Immature natural killer cell (primary cell): ENCODE measurements at places on chromosomes 5 and 9.

- DNase-seq = no peak
Observed at GRCh38 chr5:56710826-56711590, 104.3 kb upstream of the MAP3K1 start.

DNA sequence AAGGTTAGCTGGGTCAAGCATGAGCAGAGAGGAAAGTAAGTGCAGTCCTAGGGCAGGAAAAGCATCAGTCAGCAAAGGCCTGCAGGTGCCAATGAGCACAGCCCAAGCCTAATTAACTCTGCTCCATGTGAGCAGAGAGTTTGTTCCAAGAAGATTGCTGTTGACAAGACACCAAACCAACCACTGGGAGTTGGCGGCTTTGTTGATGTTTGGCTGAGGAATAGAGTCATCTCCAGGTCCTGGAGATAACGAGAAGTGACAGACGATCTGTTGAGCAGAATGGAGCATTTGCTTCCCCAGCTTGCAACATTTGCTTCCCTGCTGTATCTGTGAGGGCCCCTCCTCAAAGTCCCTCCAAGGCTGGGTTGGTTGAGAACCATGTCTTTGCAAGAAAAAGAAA, 68.2 kb downstream of the FAM114A2 start:
- no peak for DNase-seq

- no peak for DNase-seq
Observed at GRCh38 chr5:120605325-120606079, 141.4 kb downstream of the PRR16 start.

DNA sequence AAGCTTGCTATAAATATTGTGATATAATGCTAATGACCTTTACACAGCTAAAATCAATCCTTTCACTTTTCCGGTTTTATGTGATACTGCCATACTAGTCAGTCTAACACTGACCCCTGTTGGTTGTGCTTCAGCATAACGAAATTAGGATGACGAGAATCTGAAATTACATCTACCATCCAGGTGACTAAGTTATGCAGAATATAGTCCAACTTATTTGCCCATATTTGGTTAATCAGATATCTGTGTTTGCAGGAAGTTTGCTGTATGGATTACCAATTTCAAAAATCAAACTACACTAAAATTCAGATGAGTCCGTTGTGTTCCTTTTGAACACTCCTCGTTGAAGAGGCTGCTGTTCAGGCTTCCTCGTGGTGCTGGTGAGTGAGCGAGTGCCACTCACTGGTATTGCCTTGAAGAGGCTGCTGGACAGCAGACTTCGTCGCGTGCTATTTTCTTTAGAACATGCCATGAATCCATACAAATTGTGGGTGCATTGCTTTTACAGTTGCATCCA, 32.5 kb downstream of the TENT4A start:
- peak; percentile 42 for DNase-seq

DNA sequence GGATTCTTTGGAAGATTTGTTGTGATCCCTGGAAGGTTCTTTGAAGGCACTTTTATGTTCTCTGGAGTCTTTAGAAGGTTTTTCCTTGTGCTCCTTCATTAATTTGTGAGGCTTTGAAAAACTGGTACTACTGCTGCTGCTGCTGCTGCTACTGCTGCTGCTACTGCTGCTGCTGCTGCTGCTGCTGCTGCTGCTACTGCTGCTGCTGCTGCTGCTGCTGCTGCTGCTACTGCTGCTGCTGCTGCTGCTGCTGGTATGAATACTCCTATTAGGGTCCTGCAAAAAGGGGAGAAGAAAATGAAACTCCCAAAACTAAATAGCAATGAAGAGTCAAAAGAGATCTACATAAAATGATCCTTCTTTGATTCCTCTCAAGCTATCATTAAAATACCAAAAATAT, 208.1 kb downstream of the MLLT3 start:
- no peak for DNase-seq

DNA sequence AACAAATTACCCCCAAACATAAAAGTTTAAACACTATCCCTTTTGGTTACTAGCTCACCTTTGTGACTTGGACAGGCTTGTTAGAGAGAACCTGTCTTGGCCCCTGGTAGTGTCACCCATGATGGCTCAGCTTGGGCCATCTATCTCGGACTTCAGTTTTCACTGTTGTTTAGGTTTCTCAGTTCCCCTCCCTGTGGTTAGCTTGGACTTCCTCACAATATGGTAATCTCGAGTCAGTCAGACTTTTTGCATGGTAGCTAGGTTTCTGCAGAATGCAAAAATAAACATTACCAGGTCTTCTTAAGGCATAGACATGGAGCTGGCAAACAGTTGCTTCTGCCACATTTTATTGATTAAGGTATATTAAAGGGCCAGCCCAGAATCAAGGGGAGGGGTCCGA, 324.3 kb upstream of the RORB start:
- no peak for DNase-seq

GRCh38 chr5:172493906-172494305, 39.6 kb upstream of the SH3PXD2B start:
- DNase-seq = no peak

- no peak for DNase-seq
Observed at GRCh38 chr5:120874081-120874862, 410.2 kb downstream of the PRR16 start.

- no peak for DNase-seq
Observed at GRCh38 chr5:178463321-178464155, 126.7 kb downstream of the COL23A1 start.

GRCh38 chr9:113879911-113880310, 3.8 kb downstream of the ZNF618 start:
- no peak for DNase-seq

DNA sequence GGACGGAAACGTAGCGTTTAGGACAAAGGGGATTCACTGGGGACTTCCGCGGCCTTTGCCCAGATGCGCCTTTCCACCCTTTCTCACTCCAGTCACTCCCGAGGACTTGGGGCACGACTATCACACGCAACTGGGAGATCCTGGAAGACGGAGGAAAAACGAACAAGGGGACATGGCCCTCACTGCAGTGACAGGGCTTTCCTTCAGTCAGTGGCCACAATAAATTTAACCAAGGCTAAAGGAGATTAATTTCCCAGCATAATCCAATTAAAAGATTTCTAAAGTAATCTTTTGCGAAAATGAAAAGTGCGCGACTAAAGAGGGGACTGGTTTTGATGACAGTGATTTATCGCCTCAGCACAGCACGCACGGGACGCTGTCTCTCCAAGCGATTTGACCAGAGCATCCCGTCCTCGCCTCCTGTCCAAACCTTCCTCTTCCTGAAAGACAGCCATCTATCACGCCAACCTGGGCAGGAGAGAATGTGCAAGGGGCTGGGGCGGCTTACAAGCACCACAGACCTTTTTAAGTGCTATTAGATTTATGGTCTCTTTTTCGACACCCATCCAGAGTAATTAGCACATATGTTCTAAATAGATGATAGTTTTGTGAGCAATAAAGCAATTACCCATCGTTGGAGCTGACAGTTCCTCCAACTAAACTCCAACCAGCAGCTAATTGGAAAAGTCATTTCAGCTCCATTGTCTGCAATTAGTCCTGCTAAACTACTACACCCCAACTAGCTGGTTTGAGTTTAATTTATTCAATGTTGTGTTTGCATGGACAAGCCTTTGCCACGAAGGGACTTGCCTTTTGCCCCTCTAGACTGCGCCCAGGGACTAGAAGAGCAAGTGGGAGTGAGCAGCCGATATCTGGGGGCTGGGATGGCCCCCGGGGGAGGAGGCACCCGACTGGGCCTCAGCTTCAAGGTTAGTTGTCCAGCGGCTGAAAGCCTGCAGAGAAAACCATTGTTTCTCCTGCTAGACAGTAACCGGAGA, 7.4 kb downstream of the NR2F1-AS1 start:
- DNase-seq = no peak

- no peak for DNase-seq
Observed at GRCh38 chr5:472076-472655, 29.2 kb downstream of the EXOC3 start.

DNA sequence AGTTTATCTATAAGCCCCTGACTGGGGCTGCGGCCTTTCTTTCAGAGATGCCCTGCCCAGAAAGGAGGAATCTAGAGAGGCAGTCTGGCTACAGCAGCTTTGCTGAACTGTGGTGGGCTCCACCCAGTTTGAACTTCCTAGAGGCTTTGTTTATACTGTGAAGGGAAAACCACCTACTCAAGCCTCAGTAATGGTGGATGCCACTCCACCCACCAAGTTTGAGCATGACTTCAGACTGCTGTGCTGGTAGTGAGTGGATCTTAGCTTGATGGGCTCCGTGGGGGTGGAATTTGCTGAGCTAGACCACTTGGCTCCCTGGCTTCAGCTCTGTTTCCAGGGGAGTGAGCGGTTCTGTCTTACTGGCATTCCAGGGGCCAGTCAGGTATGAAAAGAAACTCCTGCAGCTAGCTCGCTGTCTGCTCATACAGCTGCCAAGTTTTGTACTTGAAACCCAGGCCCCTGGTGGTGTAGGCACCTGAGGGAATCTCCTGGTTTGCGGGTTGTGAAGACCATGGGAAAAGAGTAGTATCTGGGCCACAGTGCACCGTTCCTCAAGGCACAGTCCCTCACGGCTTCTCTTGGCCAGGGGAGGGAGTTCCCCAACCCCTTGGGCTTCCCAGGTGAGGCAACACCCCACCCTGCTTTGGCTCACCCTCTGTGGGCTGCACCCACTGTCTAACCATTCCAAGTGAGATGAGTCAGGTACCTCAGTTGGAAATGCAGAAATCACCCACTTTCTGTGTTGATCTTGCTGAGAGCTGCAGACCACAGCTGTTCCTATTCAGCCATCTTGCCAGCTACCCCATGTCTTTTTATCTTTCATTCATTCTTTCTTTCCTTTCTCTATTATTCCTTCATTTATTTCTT, 211.8 kb upstream of the C9orf72 start:
- no peak for DNase-seq

DNA sequence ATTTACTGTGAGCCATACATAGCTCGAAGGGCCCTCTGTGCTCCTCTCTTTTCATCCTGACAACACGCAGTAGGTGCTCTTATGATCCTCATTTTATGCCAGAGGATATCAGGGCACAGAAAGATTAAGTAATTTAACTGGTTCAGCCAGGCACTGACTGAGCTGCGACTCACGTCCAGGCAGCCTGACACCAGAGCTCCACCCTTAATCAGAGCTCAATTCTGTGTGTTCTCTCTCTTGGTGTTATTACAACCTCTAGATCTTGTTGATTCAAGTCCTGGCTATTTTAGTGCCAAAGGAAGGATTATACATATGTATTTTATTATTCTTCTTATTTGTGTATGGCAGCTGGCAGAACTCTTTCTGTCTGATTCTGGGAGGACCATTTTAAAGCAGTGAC, 59.7 kb downstream of the OSMR start:
- no peak for DNase-seq

DNA sequence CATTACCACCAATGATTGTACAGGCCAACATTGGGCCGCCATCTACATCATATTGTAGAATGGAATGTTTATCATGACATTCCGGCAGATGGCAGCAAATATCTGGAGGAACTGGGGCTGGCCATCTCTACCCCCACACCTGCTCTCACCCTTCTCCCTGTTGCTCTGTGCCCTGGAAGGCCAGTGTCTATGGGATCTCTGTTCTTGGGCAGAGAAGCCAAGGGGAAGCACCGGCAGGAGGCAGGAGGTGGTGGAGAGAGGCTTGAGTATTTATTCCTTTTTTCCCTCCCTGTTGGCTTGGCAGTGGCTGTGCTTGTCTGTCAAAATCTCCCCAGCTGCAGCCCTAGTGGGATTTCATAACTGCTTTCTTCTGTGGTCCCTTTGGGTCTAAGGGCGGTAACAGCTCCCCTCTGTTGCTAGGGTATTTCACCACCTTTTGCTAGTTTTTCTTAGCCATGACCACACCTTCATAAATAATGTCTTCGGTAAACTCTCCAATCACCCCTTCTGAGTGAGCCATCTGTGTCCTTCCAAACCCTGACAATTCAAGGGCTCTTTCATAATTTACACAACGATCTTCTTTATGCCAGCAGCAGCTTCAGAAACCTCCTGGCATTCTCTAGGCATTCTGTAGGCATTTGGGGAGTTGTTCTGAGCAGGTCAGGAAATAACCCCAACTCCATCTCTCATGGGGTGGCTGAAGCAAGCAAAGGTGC, 225.8 kb downstream of the MELK start:
- DNase-seq = no peak

- peak; percentile 55 for DNase-seq
Observed at GRCh38 chr9:19174127-19174912, 47.0 kb upstream of the PLIN2 start.

DNA sequence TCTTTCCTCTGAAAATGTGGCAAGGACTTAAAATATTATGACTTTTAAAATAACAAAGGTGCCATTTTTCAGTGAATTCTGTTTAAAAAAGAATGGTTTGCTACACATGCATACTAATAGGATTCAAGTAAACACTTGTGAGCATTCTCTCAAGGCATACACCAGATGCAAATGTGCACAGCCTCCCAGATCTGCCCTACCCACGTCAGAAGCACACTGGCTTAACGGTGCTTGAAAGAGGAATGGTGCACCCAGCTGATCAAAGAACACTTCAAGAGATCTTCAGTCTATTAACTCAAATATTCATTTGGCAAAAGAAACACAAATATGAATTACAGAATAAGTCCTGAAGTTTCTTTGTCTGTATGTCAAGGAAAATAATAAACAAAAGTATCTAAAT, 15.8 kb downstream of the GABRB2 start:
- DNase-seq = no peak

GRCh38 chr5:111954516-111955395, 197.8 kb upstream of the NREP start:
- DNase-seq = no peak

GRCh38 chr5:174065528-174066197, 20.2 kb downstream of the NSG2 start:
- DNase-seq = no peak

DNA sequence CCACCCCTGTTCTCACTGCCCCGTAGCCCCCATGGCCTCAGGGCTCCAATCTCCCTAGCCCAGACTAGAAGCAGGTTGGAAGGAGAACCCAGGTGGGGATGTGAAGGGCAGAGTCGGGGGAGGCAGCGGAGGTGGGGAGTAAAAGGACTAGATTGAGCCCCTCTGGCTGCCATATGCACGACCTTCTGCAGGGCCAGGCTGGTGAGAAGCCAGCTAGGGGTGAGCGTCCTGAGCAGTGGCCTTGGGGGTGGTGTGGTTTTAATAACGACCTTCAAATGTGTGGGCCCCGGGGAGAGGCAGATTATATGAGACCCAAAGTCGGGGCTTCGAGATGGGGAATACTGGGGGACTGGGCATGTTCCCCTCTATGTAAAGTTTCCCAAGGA, 139.5 kb downstream of the C9orf50 start:
- no peak for DNase-seq

DNA sequence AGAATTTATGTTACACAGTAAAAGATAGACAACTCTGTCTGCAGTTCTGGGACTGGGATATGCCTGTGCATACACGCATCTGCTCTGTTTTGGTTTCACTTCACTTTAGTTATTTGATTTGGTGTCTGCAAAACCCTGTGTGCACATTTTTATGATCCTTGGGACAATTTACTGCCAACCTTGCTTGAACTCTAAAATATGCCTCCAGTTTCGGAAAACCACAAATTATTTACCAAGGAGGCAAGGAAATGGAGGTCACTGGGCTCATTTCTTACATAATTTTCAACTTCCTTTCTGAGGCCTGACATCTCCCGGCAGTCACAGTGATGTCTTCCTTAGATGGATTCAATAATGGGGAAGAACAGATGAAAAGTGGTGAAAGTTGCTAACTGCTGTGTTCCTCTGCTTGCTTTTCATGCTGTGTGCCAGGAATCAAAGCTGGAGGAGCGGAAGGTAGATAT, 61.2 kb upstream of the TAF11L2 start:
- no peak for DNase-seq
